ENCODE measurements at places on chromosomes 2 and 18.

GRCh38 chr2:178844269-178844668 lies 37.0 kb upstream of the TTN start:
- DNase-seq = no peak

- peak; percentile 22 for DNase-seq
Measured at GRCh38 chr18:76174451-76174850, 320.6 kb downstream of the ZNF516 start.

DNA sequence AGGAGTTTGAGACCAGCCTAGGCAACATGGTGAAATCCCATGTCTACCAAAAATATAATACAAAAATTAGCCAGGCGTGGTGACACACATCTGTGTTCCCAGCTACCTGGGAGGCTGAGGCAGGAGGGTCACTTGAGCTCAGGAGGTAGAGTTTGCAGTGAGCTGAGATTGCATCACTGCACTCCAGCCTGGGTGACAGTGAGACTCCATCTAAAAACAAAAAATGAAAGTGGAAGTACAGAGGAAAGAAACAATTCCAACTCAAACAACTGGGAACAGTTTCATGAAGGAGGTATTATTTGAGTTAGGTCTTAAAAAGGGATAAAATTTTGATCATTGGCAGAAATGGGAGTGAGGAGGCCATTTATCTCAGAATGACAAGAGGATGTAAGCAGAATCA lies 6.3 kb upstream of the RAB1A start:
- no peak for DNase-seq

- no peak for DNase-seq
Measured at GRCh38 chr2:127645395-127646291, at the start of gene GPR17. Gene GPR17 (plus strand): TSS chr2:127646153. CDS start chr2:127650736, 4,583 bp downstream.

DNA sequence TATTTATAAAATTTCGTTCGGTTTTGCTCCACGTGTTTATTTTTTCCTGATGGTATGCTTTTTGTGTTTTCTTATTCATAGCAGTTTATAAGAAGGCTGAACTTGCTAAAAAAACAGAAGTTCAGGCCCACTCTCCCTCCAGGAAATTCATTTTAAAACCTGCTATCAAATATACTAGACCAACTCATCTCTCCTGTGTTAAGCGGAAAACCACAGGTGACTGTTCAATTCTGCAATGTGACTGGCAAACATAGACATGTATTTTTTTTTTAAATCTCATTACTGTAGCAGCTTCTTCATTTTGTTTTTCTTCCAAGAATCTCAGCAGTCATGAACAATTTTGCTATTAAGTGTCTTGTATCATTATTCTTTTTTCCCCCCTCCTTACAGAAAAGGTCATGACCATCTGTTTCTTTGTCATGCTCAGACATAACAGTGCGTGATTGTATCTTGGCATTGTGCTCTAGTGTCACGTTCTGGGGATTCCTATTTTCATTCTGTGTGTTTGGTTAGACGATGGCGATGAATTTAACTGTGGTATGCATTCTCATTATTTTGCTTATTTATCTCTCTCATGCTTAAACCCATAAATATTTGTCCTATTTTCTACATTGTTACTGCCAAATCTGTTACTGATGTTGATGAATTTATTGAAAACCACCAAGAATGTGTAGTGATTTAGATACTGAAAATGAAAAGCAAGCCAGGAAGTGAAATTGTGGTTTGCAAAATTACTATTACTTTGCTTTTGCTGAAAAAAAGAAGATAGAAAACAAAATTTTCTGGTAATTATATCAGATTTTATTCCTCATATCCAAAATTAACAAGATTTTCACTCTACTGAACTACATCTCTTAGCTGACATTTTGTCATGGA lies 74.6 kb upstream of the UNC80 start:
- no peak for DNase-seq

GRCh38 chr2:207228402-207228801 lies 62.7 kb upstream of the KLF7 start:
- no peak for DNase-seq

Data from muscle of arm (tissue), 14 donors.